ENCODE measurements at places on chromosomes 6 and 20. TPM values are rescaled to one million over a fixed set of nuclear protein-coding genes. Genes with fewer than 3 reads are reported as not detected.

The KIAA1755 gene
- polyA plus RNA-seq, result 3.9 TPM

The CALHM6 gene
- polyA plus RNA-seq, result 3.6 TPM

The MMS22L gene
- polyA plus RNA-seq, result 13.5 TPM

DNA sequence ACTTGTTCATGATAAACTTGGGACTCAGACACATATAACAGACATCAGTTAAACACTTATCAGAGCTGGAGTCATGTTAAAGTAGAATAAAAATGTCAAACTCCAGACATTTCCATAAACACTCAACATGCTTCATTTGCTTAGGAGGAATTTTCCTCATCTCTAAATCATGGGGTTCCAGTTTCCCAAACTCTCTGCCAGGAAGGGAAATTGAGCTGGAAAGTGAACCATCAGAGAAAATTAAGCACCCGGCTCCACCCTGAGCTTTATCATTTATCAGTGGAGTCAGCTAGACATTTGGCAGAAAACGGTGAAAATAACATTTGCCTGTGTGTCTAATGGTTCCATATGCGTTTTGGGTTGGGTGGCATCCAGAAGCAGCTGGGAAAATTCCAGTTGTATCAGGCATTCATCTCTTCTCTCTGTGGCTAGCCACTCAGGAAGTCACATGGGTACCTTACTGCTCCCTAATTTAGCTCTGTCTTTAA, 25.3 kb upstream of the ZNFX1 start:
- no peak for DNase-seq

- no peak for DNase-seq
Observed at GRCh38 chr20:6707321-6707831, 60.1 kb upstream of the BMP2 start.

DNA sequence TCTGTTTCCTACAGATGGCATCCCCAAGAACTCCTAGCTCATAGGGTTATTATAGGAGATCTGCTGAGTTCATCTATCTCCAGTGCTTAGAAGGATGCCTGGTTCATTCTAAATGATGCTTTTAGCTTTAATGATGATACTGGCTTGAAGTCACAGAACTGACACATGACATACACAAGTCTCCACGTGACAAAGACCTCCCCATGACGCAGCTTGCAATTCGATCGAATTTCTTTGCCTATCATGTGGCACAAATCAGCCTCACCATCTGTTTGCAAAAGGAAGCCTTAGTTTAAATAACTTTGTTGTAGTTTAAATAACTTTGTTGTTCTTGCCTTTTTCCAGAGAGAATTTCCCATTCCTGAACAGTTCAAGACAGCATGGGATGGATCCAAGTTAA, 44.1 kb upstream of the FAM8A1 start:
- no peak for DNase-seq
